ENCODE measurements at places on chromosomes 4 and X.

DNA sequence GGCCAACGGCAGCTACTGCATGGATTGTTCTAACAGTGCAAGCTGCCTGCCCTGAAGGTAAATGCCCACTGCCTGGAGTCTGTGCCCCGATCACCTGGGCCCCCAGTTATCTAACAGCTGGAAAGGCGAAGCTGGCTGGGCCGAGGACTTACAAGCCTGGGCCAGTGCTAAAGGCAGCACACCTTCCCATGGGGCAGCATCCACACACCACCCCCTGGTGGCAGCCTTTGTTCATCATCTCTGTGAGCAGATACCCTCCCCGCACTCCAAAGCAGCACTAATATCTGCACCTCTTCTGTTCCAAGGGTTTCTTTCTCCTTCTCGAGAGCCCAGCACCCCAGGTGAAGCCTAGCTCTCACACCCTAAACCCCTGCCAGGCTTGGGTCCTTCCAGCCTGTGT is 7.6 kb downstream of the SLC2A9 start:
- no peak for DNase-seq

GRCh38 chr4:169024762-169025161 is 14.7 kb upstream of the CBR4 start:
- DNase-seq: no peak

DNA sequence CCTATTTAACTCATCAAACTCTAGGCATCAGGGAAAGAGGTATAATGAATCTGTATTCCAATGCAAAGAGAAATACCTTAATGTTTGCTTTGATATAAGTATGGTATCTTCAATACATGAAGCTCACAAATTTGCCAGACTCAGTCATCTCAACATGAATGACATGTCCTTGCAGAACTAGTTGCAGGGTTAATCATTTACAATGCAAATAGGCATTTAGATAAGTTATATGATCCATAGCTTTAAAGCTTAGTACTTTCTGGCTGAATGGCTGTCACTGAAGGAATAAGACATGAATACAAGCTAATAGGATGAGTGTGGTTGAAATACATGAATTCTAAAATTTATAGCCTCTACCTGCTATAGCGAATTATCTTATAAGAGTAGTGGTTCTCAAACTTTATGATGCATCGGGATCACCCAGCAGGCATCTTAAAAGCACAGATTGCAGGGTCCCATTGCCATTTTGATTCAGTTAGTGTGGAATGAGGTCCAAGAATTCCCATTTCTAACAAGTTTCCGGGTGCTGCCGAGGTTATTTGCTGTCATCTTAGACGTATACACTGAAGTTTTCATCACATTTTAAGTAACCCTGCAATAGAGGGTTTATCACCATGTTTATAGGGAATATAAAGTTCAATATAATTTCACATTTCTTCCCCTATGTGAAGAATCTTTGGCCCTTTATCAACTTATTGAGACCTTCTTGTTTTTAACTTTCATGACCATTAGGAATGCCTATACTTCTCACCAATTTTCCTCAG is 439.2 kb downstream of the ARHGAP24 start:
- DNase-seq: no peak

DNA sequence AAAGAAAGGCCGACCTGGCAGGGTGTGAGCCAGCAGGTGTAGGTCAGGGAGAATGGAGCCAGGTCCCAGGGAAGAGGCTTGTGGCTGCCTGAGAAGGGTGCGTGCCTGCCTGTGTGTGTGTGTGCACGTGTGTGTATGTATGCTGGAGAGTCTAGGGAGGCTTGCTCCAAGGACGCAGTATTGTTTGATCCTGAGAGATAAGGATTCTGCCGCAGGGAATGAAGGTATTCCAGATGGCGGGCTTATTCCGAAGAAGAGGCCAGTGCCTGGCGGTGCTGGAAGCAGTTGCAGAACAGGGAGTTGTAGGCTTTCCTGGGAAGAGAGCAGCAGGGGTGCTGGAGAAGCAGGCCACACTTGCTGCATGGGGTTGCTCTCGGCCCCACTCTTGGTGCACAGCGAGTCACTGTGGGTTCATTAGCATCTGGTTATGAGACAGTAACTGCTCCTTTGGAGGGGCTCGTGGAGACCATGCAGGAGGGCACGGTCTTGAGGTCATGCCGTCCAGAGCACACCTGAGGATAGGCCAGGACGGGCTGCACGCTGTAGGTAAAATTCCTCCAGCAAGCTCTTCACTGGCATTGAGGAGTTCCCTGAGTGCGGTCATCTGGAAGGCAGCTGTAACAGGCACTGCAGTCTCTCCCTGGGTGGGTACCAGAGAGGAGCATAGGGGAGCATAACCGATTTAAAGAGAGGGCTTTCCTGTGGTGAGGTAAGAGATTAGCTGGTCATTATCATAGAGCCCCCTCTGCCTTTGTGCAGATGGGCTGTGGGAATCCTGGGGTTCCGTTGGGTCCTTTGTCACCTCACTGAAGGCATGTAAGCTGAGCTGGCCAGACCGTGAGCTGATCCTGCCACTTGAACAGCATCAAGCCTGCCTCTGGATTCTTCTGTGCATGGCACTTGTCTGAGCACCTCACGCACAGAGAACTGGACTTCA is 29.9 kb upstream of the MSANTD1 start:
- DNase-seq: peak; percentile 2

- DNase-seq: no peak
Observed at GRCh38 chrX:48813644-48814043, 11.8 kb downstream of the HDAC6 start.

Measured in psoas muscle (tissue), 8 donors.